Left ventricle myocardium superior (tissue), 1 donor: ENCODE measurements at places on chromosomes 11 and 22. TPM values are rescaled to one million over a fixed set of nuclear protein-coding genes. Genes with fewer than 3 reads are reported as not detected.

DNA sequence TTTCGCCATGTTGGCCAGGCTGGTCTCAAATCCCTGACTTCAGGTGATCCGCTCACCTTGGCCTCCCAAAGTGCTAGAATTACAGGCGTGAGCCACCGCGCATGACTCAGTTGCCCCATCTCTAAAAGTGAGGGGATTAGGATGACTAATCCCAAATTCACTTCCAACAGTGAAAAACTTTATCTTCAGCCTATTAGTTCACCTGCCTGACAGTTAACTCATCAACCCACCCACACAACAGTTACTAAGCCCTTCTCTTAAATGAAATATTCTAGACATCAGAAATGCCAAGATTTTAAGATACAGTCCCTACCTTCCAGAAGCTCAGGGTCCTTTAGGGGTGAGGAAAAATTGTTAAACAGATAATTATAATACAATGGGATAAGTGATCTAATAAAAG is 2.0 kb upstream of the ANKRD42 start:
- DNase-seq, result no peak

GRCh38 chr11:122113836-122114825 is 1.9 kb downstream of the BLID start:
- DNase-seq, result no peak

DNA sequence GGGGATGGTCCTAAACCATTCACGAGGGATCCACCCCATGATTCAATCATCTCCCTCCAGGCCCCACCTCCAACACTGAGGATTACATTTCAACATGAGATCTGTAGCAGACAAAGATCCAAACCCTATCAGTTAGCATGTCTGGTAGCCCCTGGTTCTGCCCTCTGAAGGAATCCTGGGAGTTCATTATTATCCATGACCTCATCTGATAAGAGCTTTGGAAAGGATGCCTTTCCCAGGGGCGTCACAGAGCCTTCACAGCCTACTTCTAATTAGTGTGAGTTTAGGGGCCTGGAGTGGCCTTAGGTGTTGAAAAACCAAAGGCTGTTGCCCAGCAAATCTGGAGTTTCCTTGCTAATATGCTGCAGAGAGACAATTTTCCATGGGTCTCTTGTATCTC is 8.6 kb upstream of the EIF3M start:
- no peak for DNase-seq

- no peak for DNase-seq
These were observed 11.0 kb upstream of the CACNA1I start for GRCh38 chr22:39559456-39560105.

DNA sequence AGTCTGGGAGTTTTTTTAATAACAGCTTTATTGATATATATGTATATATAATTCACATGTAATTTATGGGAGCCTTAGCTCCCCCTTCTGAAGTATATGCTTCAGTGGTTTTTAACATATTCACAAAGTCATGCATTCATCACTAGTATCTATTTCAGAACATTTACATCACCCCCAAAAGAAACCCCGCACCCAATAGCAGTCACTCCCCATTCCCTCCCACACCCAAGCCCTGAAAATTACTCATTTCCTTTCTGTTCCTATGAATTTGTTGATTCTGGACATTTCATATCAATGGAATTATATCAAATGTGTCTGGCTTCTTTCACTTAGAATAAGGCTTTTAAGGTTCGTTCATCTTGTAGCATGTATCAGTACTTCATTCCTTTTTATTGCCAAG is 35.6 kb upstream of the SYT7 start:
- no peak for DNase-seq

DNA sequence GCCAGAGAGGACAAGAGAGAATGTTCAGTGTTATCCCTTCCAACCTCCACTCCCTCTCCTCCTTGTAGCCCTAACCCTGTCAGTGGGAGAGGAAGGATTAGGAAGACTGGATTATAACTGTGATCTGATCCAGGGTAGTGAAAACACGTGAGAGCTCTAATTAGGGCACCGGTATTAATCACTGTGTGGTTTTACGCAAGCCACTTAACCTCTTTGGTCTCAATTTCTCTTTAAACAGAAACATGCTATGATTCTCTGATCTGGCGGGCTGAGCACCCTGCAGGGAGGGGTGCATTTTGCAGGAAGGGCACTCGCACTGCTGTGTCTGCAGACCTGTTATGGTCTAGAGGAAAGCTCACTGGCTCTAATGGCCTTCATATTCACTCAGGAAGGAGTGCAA is 11.5 kb downstream of the RPL27A start:
- DNase-seq, result no peak

DNA sequence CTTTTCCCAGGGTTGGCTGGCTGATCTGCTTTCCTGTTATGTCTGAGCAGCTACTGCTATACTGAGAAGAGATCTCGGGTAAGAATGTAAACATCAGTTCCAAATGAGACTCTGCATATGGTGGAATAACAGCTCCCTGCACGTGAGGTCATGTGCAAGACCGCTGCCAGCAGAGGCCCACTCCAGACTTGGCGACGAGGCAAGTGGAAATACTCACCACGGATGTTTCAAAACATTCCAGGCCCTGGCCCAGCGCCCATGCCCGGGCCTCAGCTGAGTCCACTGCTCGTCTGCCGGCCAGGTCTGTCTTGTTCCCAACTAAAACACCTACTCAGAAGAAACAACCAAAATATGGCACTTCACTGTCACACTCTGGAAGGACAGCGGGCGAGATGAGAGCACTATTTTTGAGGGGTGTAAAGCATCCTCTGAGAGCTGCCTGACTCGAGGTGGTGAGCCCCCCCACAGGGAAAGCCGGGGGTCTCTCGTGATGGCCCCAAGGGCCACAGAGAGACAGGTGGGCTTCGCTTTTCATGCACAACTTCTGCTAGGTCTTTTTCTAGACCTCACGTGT is 13.1 kb downstream of the IFT27 start:
- DNase-seq, result peak; percentile 87

DNA sequence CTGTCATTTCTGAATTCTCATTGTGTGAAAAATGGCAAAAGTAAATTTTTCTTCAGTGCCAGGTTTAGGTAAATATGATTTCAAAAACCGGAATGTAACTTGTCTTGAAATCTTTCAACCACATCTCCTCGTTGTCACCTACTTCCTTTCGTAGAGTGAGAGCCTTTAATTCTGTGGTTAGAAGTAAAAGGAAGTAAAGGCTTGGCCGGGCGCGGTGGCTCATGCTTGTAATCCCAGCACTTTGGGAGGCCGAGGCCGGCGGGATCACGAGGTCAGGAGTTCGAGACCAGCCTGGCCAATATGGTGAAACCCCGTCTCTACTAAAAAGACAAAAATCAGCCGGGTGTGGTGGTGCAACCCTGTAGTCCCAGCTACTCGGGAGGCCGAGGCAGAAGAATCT is 29.8 kb downstream of the SGSM3 start:
- peak; percentile 54 for DNase-seq

DNA sequence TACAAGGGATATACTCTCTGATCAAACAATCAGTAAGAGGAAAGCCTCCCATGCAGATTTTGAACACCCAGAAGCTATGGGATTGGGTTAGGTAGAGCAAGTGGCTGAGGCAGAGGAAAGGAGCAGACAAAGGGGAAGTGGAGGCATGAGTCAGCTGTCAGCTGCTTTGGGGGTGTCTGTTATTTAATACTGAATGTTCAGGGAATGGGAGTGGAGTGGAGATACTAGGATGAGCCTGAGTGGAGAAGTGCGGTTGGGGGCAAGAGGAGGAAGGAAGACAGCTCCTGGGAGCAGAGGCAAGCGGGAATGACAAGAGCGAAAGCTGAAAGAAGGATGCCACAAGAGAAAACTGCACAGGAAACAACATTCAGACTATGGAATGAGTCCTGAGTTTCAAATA is 22.7 kb upstream of the TMPRSS5 start:
- DNase-seq, result no peak

- no peak for DNase-seq
These were observed 13.4 kb upstream of the GRK2 start for GRCh38 chr11:67252831-67253239.

DNA sequence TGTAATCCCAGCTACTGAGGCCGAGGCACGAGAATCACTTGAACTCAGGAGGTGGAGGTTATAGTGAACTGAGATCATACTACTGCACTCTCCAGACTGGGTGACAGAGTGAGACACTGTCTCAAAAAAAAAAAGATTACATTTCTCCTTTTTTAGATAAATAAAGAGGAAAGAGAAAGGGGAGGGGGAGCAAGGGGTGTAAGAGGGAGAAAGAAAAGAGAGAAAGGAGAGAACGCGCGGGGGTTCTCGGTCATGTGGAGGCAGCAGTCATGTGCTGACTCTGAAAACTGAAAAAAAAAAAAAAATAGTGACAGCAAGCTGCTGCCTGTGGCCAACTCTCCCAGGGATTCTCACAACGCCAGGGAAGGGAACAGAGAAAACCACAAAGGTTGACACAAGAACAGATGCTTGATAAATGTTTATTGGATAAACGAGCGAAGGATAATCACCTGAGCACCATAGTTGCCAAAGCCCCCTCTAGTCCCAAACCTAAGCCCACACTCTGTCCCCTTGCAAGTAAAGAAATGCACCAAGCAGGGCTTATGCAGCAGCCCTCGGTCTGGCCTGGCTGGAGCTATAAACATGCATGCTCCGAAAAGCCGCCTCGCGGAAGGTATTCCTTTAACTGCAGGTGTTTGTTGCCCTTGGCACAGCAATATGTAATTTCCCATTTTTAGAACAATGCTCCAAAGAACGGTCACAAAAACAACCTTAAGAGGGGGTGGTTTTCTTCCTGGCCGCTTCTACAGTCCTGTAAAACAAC is 14.5 kb downstream of the SCGB1A1 start:
- no peak for DNase-seq

DNA sequence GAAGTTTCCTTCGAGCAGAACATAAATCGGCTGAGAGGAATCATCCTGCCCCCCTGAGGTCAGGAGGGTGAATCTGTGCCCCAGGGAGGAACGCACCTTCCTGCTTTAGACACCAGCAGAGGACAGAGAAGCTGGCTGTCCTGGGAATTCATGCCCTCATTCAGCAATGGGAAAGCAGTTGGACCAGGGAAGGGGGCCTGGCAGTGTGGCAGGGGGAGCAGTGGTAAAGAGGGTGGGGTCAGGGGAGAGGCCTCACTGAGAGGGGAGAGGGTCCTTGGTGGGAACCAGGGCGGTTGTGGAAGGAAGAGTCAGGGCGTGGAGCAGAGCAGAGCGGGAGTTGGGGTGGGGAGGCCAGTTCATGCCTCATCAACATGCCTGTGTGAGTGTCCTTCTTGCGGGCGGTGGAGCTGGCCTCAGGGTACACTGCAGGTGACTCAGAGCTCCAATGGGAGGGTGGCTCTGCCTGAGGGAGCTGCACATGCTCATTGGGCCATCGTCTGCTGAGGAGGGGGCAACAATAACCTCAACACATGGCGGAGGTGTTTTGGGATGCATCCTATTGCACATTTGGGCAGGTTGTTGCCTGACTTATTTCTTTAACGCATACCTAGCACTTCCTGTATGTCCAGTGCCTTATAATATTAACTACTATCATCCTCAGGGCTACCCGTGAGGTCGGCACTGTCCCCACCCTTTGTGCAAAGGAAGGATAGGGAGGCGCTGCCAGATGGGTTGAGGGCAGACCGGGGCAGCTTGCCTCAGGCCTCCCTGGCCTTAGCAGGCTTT is 23.2 kb downstream of the MED15 start:
- DNase-seq, result no peak

- DNase-seq, result no peak
These were observed 198.3 kb upstream of the B3GAT1 start for GRCh38 chr11:134610116-134610910.

- DNase-seq, result no peak
These were observed 125.0 kb downstream of the MAML2 start for GRCh38 chr11:96218006-96218405.

DNA sequence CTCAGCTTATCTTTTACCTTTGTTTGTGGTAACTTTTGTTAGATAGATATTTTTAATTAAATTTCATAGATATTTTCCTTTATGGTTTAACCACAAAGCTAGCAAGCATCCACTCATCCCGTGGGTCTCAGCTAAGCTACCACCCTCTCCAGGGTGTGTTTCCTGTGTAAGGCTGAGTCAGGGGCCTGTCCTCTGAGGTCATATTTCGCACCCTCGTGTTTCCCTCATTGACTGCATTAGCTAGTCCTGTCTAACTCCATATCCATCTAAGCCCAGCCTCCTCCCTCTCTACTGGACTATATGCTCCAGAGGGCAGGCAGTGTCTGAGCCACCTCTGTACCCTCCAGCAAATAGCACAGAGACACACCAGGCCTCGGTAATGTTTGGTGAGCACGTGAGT is 16.7 kb downstream of the XRRA1 start:
- no peak for DNase-seq

GRCh38 chr11:112050721-112051120 is 23.1 kb downstream of the PIH1D2 start:
- DNase-seq, result no peak

The PARVA gene
- 56.4 TPM for total RNA-seq

The PACS1 gene
- total RNA-seq, result 59.0 TPM

The NUP98 gene
- 40.3 TPM for total RNA-seq

The SNX32 gene
- total RNA-seq, result not detected
